ENCODE measurements at places on chromosomes 3 and 15. TPM values are rescaled to one million over a fixed set of nuclear protein-coding genes. Genes with fewer than 3 reads are reported as not detected.

The CGNL1 gene
- 1.1 TPM for total RNA-seq

The TYRO3 gene
- 6.2 TPM for total RNA-seq

The TNIK gene
- 7.6 TPM for total RNA-seq

The SPATA16 gene
- total RNA-seq = not detected

The IGSF11 gene
- total RNA-seq = under 0.01 TPM

The ROPN1 gene
- not detected for total RNA-seq

The CELF6 gene
- total RNA-seq = 0.36 TPM

The SLC28A1 gene
- not detected for total RNA-seq

All from osteoblast (primary cell).